Naive thymus-derived CD4-positive, alpha-beta T cell (primary cell): ENCODE measurements at places on chromosomes 6 and 20.

- DNase-seq, result peak; percentile 96
Observed at GRCh38 chr6:131627724-131628682, at the start of gene MED23. TSS of gene MED23 (minus strand) at chr6:131628242. CDS start at chr6:131628049, 193 bp downstream.

DNA sequence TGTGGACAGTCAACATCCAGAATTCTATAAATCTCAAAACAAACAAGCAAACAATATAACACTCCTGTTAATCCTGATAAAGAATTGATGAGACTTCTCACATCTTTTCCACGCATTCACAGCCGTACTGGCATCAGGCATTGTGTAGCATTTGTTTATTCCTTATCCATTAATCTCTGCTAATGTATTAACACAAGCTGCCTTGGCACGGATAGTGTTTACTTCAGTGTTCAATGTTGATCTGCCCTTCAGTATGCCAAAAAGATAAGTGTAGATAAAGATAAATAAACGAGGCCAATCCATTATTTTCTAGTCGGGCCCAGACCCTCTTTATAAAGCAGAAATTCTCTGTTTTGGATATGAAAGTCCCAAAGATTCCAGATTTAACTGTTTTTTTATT is 16.1 kb downstream of the UFL1 start:
- no peak for DNase-seq

GRCh38 chr6:70225055-70225454 is 77.8 kb downstream of the COL9A1 start:
- no peak for DNase-seq

DNA sequence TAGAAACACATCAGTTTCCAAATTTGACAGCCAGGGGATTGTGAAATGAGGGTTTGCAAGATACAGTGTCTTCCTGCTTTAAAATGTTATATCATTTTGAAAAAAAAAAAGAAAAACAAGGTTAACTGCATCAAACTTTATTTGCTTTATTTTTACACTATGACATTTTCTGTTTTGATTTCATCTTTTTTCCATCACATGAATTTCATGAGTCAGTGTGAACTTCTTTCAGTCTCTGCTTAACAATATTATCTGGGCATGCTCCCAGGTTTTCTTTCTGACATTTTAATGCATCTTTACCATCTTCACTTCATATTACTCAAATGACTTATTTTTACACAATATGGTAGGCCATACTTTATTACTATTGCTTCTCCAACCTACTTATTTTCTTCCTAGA is 1.9 kb downstream of the NCOA7 start:
- no peak for DNase-seq

GRCh38 chr6:15405129-15406068 is 159.5 kb downstream of the JARID2 start:
- no peak for DNase-seq
